ENCODE measurements at places on chromosomes 5 and 9.

DNA sequence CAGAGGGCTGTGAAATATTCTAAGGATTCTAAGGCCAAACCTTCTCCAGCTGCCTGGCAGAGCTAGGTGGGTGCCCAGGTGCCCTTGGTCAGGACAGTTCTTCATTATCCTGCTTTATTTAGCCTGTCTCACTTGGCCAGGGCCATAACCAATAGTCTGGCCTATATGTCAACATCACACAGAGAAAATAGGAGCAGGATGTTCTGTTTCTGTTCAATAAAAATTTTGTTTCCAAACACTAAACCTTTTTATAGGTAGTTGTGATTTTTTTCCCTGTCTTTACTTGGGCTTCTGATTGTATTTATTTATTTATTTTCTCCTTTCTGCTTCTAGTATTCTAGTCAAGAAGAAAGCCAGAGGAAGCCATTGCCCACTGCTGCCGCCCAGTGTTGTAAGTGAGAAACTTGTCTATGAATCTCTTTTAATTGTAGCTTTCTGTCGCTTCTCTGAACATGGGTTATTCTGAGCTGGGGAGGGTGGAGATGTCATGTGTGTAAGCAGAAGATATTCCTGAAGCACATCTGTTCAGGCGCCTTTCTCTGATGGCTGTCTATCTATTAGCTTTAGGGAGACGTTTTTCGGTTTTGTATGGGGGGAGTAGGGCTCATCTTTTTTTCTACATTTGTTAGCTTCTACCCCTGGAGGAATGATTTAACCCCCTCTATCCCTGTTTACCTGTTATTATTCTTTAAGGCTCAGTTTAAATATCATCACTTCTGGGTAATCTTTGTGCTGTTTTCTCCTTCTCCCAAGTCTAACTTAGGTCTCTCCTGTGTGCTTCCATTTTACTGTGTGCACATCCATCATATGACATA, 97.1 kb downstream of the UNC13B start:
- peak; percentile 39 for DNase-seq

GRCh38 chr9:96565671-96566497, 53.8 kb downstream of the CDC14B start:
- no peak for DNase-seq

DNA sequence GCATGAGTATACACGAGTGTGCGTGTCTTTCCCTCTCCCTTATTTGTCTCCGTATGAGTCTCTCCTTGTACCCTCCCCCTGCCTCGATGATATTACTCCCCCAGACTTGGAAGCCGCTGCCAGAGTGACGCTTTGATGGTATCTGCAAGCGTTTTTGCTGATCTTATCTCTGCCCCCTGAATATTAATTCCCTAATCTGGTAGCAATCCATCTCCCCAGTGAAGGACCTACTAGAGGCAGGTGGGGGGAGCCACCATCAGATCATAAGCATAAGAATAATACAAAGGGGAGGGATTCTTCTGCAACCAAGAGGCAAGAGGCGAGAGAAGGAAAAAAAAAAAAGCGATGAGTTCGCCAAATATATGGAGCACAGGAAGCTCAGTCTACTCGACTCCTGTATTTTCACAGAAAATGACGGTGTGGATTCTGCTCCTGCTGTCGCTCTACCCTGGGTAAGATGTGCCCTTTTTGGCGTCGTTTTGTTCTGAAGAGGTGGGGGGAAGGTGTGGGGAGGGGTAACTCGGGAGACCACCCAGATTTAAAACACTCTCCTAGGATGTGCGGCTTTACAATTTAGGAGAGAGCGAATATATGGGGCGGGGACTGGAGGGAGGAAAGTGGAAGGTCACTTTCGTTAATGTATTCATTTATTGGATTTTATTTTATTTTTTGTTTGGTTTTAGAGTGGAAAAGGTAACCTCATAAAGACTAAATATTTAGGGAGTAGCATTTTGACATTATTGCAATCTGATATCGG, at the start of gene GABRG2:
GABRG2 (plus strand) TSS at position 119 of the 757 bp plus-strand sequence; CDS start at position 346, 227 bp downstream.
- DNase-seq = no peak

GRCh38 chr9:107951511-107951910, 461.9 kb upstream of the KLF4 start:
- no peak for DNase-seq

GRCh38 chr5:91741764-91742505, 358.8 kb upstream of the ARRDC3 start:
- no peak for DNase-seq

DNA sequence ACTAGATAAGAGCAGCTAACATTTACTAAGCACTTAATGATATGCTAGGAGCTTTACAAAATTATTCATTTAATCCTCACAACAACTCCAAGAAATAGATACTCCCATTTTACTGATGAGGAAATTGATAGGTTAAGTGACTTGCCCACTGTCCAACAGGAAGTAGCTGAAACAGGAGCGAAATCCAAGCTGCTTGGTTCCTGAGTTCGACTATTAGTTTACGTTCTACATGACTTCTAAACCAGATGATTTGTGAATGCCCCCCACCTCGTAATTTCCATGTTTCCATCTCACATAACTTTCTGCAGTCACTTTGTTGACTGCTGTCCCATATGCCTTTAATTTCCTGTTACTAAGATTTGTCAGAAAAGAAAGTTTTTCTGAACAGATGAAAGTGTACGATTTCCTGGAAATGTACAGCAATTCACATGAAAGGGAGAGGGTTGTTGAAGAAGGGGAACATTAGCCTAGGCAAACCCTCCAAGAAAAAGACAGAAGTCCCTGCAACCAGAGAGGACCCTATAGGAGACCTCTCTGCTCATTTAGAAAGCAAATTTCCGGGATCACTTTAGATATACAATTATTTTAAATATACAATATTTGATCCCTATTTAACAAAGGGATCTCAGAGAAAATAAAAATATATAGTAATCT, 279.1 kb upstream of the EFNA5 start:
- no peak for DNase-seq

GRCh38 chr5:140365282-140365681, 5.3 kb downstream of the SLC4A9 start:
- DNase-seq = no peak

- DNase-seq = no peak
These were observed 288.9 kb upstream of the VLDLR start for GRCh38 chr9:2332663-2333062.

DNA sequence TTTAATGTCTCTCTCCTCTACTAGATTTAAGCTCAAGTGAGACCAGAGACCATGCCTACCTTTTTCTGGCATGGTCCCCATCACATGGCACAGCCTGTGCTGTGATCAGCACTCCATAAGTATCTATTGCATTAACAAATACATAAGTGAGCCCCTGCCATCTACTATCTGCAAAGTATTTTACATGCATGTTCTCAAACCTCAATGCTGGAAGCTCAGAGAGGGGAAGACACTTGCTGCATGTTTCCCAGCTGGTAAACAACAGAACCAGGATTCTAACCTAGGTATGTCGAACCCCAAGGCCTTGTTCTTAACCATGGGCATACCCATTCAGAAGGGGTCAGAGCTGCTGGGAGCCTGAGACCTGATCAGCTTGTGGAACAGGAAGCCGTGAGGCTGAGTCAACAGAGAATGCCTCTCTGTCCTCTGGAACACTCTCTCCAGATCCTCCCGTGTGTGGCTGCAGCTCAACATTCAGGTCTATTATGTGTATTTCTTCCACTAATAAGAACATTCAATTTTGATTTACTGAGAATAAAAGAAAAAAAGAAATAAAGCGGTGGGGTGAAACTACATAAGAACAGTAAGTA, 232.5 kb upstream of the MSX2 start:
- no peak for DNase-seq

DNA sequence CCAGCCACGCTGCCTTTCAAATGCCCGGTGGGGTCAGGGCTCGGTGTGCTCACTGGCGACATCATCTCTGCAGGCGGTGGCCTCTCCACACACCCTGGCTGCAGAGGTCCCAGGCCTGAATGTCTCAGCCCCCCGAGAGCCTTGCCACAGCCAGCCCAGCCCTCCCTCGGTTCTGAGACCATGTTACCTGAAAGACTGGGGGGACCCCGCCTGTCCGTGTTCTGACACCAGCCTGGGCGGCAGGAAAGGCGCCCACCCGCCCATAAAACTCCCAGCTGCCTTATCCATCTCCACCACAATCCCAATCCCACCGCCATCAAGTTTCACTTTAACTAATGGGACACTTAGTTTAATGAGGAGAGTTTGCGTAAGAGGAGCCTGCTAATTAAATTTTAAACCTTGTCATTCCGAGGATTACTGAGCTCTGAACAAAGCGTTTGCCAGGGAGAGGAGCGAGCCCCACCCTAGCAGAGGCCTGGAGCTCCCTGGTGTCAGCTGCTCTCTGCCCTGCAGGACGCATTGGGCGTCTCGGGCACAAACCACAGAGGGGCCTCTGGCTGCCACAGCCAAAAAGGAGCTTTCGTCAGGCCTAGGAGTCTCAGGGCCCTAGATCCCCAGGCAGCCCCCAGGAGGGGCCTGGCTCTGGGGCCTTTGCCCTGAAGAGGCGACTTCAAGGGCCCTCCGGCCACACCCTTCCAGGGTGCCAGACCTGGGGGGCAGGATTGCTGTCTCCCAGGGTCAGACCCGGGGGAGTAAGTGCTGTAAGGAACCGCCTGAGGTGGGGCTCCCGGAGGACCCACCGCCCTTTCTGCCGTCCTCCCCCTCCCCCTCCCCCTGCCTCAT, 15.3 kb downstream of the LHX3 start:
- DNase-seq = no peak
